ENCODE measurements at places on chromosomes 4 and X. TPM values are rescaled to one million over a fixed set of nuclear protein-coding genes. Genes with fewer than 3 reads are reported as not detected.

Gene LSM6
- 40.6 TPM for total RNA-seq

- no peak overlapping the region for H3K4me3 ChIP-seq
- no peaks in the 10 kb centered on the region for H3K4me1 ChIP-seq
- no peaks in the 10 kb centered on the region for H3K27me3 ChIP-seq
- DNase-seq: no peak
- H3K36me3 ChIP-seq: no peaks in the 10 kb centered on the region
Measured at GRCh38 chr4:111449657-111450056, 695.6 kb upstream of the FAM241A start.

DNA sequence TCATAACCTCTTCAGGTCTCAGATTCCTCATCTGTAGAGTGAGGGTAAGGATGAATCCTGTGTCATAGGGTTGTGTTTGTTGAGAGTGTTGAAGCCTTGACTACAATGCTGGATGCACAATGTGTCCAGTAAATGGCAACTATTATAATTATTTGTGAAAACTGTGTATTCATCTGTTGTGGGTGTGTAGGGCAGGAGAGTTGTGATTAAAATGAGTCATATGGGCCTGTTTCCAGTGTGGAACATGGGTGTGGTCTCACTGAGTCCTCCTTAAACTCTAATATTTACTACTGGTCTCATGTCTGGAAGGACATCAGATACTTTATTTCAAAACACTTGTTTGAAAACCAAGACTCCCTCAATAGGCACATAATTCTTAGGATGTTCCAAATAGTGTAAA is 208.5 kb upstream of the CASK start:
- no peaks in the 10 kb centered on the region for H3K36me3 ChIP-seq
- no peak for DNase-seq
- H3K27ac ChIP-seq: no peak overlapping the region
- no peak overlapping the region for H3K4me3 ChIP-seq

DNA sequence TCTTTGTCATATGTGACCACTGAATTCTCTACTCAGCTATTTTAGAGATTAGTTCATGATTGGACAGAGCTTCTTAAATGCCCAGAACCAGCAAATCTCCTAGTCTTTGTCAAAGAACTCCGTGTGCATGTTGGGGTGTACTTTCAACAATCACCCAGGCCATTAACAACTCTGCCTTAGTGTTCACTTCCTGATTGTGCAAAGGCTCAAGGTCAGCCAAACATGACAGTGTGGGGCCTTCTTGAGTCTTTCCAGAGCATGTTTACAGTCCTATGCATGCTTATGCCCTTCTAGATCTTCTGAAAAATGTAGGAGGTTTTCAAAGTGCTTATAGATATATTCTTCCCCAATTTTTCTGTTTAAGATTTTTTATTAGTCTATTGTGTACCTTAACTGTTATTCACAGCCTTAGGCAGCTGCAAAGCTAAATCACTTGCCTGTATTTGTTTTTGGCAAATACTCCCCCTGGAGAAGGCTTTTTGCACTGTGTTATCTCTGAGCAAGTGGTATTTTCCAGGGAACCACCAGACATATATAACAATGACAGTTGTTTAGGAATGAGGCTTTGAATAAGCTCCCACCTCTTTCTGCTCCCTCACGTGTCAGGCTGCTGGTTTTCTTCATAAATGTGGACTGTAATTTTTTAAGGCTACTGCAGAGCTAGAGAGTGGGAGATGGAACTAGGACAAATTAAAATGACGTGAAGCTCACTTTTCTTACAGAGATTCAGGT is 24.0 kb upstream of the DRP2 start:
- no peak for DNase-seq
- H3K36me3 ChIP-seq: no peaks in the 10 kb centered on the region
- H3K4me3 ChIP-seq: no peak overlapping the region
- no peaks in the 10 kb centered on the region for H3K4me1 ChIP-seq
- H3K27me3 ChIP-seq: peaks cover 36% of the 10 kb centered on the region

DNA sequence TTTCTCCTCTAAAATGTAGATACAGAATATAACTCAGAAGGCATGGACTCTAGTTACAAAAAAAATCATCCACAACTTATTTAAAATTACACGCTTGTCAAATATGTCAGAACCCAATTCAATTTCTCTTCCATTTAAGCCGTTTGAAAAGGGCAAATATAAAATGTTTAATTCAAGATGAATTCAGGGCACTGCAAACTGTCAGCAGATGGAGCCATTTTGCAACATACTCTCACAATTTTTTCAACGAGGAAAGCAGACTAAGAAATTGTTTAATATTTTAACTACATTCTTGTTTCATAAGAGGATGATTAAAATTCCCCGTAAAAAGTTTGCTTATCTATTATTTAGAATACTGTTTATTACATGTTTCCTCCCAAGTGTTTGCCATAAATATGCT is 321.3 kb upstream of the CPXCR1 start:
- H3K27me3 ChIP-seq: peaks cover 8% of the 10 kb centered on the region
- no peaks in the 10 kb centered on the region for H3K4me1 ChIP-seq
- H3K27ac ChIP-seq: no peak overlapping the region

DNA sequence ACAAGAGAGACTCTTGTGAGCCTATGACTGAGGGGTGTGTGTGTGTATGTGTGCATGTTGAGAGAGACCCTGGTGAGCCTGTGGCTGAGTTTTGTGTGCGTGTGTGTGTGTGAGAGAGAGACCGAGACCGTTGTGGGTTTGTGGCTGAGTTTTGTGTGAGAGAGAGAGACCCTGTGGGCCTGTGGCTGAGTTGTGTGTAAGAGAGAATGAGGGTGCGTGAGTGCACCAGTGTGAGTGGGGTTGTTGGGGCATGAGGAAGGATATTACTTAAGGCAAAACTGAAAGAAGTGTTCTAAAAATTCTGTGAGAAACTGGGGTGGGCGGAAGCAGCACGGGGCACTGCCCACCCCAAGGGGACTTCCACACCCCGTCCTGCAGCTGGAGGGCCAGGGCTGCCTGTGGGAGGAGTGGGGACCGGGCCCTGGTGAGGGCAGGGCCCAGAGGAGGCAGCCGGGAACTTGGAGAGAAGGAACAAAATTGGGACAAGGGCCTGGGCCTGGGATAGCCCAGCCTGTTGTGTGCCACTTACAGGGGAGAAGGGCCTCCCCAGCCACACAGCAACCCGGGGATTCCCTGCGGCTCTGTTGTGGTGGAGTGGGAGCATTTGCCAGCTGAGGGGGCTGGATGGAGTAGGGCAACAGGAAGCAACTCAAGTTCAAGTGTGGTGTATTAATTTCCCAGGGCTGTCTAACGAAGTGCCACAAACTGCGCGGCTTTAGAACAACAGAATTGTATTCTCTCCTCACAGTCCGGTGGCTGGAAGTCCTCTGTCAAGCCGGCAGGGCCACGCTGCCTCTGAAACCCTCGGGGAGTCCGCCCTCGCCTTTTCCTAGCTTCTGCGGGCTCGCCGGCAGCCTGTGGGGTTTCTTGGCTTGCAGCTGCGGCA is 22.1 kb downstream of the TMEM131L start:
- peak overlapping the region; percentile 57 for H3K27ac ChIP-seq
- no peaks in the 10 kb centered on the region for H3K27me3 ChIP-seq
- DNase-seq: no peak
- H3K4me3 ChIP-seq: no peak overlapping the region
- H3K4me1 ChIP-seq: peaks cover 17% of the 10 kb centered on the region
- H3K36me3 ChIP-seq: no peaks in the 10 kb centered on the region
